Stimulated activated CD8-positive, alpha-beta memory T cell treated with anti-CD3 and anti-CD28 coated beads, Interleukin-7, amount 100 ng/mL, for 1 hour (primary cell): ENCODE measurements at places on chromosomes 3 and 15.

DNA sequence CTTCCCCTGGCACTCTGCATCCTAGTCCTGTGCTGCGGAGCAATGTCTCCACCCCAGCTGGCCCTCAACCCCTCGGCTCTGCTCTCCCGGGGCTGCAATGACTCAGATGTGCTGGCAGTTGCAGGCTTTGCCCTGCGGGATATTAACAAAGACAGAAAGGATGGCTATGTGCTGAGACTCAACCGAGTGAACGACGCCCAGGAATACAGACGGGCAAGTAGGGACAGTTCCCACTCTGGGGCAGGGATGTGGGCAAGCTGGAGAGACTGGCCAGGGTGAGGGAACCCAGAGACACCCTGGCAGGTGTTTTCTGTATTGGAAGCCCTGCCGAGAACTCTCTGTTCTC, 247 bp downstream of the FETUB start:
- no peak for DNase-seq

- no peak for DNase-seq
Measured at GRCh38 chr3:194080913-194081800, 54.8 kb upstream of the HES1 start.

- DNase-seq: no peak
Measured at GRCh38 chr3:190491533-190492054, 22.3 kb upstream of the IL1RAP start.

DNA sequence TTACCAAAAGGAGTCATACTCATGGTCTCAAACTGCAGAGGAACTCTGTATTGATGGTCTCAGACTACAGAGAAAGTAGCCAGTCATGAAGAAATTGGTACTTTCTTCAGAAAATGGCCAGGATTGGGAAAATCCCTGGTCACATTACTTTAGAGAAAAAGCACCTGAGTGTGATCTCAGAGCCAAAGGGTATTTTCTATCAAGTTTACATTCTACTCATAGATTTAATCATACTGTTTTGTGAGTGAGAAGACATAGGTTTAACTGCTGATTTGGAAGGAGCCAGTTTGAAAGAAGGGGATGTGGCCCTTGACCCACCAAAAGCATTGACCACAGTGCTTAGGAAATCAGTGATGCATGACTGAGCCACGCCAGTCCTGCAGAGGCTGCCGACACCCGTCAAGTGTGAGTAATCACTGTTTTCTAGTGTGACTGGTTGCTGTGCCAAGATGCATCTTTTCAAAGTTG, 203.6 kb downstream of the AKAP13 start:
- DNase-seq: no peak

GRCh38 chr15:64090527-64090926, 3.1 kb downstream of the CIAO2A start:
- no peak for DNase-seq

DNA sequence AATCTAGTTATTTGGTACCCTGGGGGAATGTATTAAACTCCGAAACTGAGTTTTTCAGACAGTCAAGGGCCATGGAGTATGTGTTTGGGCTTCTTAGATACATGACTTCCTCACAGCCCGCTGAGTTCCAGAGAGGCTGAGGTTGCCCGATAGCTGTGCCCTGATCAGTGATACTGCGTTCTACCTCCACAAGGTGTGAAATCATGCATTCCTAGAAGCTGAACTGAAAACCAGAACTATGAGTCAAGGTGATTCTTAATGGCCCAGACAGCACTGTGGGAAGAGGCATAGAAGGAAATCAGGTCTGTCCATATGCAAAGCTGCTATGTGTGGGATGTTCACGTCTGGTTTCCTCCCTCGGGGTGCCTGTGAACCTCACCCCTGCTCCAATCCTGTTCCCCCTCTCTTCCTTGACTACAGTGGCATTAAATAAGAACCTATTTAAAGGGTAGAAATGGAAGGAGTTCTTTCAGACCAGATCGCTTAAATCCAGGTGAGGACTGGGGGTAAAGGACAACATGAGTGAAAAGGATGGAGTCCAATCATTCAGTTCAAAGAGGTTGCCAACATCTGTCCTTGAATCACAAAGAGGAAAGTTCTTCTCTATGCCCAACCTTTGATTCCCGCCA, 74.3 kb downstream of the MYO1E start:
- no peak for DNase-seq

DNA sequence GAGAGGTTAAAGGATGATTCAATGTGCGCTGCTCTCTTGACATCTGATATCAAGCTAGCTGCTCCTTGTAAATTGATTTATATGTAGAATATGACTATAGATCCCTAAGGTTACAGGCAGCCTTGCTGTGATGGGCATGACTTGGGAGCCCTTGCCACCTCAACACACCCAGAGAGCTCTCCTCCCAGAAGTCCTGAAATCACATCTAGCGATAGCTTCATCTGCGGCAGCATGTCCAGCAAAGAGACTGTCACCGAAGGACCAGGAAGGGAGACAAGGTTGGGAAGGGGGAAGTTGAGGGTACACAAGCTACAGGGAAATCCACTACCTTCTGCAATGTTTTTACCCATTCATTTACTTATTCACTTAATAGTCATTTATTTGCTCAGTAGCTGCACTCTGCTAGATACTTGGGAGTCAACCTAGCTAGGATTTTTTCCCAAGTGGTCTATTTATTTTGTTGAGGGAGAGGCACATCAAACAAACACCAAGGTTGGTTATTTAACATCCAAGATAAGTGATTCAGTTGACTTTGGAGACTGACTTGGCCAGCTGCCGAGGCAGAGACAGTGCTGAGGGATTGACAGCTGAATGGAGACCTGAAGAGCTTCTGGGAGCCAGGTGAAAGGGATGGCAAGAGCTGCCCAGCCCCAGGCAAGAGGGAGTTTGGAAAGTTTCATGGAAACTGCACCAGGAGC, 205.8 kb upstream of the IL12A start:
- DNase-seq: no peak

- no peak for DNase-seq
Measured at GRCh38 chr3:65433480-65433879, 605.2 kb downstream of the MAGI1 start.

GRCh38 chr15:63509056-63509954, 4.9 kb downstream of the USP3 start:
- no peak for DNase-seq

- no peak for DNase-seq
Measured at GRCh38 chr3:177381070-177381469, 183.8 kb upstream of the TBL1XR1 start.

DNA sequence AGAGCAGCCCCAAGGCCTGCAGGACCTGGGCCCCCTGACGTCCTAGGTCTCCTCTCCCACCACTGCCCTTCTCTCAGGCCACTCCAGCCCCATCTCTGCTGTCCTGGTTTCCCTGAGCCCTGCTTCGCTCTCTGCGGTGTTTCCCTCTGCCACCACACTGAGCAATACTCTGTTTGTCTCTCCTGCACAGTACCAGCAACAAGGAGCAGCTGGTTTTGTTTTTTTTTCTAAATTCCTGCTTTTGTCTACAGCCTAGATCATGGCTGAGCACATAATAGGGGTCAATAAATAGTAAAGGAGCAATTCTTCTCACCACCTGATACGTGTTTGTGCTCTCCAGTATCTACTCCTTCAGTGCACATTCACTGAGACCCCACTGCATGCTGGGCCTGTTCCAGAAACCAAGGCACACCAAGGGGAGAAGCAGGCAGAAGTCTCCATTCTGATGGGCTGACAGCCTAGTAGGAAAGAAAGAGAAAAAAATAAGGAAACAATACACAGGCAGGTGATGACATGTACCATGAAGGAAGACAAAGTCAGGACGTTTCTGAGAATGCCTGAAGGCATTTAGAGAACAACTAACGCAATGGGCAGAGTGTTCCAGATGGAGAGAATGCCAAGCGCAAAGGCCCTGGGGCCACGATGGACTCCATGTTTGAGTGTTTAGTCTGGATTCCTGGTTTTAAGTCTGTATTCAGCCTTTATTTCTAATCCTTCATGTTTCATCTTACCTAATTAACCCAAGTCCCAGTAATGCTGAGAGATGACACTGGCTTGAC, 6.0 kb upstream of the ACAD9 start:
- no peak for DNase-seq

DNA sequence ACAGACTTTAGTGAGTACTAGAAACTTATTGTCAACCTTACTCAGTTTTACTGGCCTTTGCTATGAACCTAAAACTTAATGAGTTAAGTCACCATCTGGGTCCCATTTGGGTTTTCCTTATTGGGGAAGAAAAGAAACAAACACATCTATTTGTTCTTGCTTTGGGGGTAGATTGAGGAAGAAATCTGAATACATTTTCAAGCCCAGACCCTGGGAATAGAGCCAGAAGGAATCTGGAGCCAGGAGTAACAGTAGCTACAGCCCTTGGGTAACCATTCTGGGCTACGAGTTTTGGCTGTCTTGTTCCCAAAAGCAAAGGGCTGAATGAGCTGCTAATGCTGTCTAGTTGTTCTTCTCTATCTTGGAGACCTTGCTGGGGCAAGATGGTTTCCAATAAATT, 16.5 kb downstream of the SLC12A1 start:
- DNase-seq: no peak

- DNase-seq: no peak
Measured at GRCh38 chr3:195260280-195260905, 10.6 kb downstream of the XXYLT1 start.

- DNase-seq: no peak
Measured at GRCh38 chr3:56339244-56339643, 129.0 kb downstream of the ERC2 start.

DNA sequence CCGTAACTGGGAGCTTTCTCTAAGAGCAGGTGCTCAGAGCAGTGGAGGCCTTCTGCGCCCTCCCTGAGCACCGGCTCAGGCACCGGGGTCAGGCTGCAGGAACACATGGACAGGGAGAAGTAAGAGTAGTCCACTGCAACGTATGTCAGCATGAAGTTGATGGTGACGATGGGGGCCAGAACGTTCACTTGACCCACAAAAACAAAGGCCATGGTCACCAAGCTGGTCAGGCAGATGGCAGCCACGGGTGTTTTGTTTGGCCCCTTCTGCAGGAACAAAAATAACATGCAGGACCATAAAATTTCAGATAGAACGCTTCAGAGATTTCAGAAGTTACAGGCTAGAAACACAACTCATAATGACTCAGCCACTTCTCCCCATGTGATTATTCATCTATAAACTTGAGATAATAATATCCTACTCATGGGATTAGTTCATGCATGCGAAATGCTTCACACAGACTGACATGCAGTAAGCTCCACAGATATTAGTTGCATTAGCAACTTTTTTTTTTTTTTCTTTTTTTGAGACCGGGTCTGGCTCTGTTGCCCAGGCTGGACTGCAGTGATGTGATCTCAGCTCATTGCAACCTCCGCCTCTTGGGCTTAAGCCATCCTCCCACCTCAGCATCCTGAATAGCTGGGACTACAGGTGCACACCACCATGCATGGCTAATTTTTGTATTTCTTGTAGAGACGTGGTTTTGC, 52.2 kb upstream of the HEG1 start:
- no peak for DNase-seq

GRCh38 chr3:138113326-138113725, 2.1 kb downstream of the DZIP1L start:
- no peak for DNase-seq

DNA sequence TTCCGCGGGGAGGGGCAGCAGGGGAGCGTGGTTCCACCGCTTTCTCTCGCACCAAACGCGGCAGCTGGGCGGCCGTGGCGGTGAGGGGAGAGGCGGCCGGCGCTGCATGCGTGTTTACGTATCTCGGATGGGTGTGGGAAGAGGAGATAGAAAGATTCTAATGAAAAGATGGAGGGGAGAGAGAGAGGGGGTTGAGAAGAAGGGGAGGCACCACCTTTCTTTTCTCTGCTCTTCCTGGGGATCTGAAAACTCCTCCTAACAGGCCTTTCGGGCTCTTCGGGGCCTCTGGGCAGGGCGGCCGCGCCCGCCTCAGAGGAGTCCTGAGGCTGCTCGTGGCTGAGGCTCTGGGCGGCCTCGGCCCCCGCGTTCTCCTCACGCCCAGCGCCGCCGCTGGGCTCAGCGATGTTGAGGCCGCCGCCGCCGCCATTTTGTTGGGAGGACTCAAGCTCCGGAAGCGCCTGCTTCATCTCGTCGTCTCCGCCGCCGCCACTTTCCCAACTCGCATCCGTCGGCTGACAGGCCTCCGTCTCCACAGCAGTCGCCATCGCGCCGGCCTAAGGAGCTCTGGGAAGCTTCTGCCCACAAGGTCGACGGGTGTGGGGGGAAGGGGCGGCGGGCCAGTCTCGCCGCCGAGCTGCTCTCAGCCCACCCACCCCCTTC, 473 bp downstream of the TASOR start:
- DNase-seq: peak; percentile 47

DNA sequence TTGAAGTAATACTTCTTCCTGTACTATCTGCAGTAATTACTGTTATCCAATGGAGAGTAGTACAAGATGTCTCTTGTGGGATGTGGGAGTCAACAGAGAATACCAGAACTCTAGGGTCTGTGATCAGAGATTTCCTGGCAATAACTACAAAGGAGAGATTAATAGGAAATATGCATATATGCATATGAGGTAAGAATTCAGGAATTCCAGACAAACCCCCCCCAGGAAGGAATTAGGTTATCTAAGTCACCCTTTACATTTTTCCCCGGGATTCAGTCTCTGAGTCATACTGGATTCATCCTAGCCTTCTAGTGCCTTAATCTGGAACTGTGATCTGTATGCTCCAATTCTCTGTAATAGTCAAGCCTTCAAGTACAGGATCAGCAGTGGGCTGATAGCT, 49.4 kb downstream of the GTF2E1 start:
- no peak for DNase-seq

DNA sequence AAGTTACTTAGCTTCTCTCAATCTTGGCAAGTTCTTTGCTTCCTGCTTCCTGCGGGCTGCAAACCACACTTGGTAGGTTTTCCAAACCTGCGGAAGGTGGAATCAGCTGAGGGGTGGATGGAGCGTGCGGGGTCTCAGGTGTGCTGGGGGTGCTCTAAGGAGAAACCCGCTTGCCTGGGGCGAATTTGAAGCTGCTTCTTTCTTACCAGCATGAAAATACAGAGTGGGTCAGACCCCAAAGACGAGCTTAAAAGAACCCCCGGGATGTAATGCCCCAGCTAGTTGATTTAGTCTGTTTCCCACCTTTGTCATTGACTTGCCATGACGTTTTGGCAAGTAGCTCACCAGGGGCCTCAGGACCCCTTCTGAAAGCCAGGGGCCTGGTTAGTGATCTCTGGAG, 28.8 kb upstream of the CORO2B start:
- DNase-seq: no peak

GRCh38 chr3:100045696-100046095, 68.6 kb downstream of the FILIP1L start:
- no peak for DNase-seq
